Heart left ventricle (tissue), 16 donors: ENCODE measurements at places on chromosomes 2 and 18. TPM values are rescaled to one million over a fixed set of nuclear protein-coding genes. Genes with fewer than 3 reads are reported as not detected.

DNA sequence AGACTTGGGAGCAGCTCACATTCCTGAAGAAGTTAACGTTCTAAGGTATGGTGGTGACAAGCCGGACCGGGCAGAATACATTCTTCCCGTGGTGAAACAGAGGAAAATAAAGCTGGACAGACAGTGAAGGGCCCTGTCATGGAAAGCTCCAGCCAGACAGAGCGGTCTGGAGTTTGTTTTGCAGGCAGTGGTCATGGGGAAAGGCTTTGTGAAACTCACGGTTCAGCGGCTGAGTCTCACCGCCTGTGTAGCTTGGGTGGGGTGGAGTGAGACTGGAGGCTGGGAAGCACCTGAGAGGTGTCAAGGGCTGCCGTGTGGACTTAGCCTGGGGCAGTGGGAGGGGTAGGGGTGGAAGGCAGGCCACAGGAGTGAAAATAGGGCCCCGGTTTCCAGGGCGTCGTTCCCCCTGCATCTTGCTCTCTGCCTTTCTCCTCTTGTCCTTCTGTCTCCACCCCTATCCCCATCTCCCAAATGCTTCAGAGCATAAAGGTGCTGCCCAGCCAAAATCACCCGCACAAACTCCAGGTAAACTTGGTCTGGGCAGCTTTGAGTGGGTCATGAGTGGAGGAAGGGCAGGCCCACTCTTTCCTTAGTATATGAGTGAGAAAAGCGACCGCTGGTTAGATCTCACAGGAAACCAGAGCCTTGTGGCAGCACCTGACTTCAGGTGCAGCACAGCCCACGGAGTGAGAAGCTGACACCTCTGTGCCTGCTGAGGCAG, 11.4 kb upstream of the SLC20A1 start:
- no peak for DNase-seq

- no peak for DNase-seq
Observed at GRCh38 chr2:36193680-36194079, 161.9 kb upstream of the CRIM1 start.

- DNase-seq = peak; percentile 13
Observed at GRCh38 chr18:79917169-79917852, 34.1 kb downstream of the SLC66A2 start.

GRCh38 chr2:166373951-166374350, 1.8 kb downstream of the SCN9A start:
- no peak for DNase-seq

- DNase-seq = no peak
Observed at GRCh38 chr18:62334120-62334519, 9.0 kb downstream of the TNFRSF11A start.

IL36G gene
- not detected for polyA plus RNA-seq

DSG4 gene
- polyA plus RNA-seq = not detected

BCL2L11 gene
- polyA plus RNA-seq = 1.9 TPM

PDE6D gene
- 19.8 TPM for polyA plus RNA-seq

DUSP11 gene
- polyA plus RNA-seq = 10.5 TPM
